ENCODE measurements at places on chromosomes 13 and 19.

DNA sequence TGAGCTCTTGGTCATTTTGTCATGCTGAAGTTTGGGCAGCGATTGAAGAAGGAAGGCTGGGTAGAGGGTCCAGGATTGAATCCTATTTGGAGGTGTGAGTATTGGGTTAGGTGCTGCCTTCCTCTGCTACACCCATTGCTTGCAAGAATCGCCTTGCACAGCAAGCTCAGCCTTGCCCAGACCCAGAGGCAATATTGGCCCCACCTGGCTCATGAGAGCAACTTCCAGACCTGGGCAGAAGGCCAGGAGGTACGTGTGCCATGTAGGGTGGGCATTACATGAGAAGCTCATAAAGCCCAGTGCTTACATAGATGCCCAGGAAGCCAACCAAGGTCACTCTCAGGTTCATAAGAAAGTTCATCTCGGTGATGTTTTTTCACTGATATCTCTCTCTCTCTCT lies 718.0 kb downstream of the EFNB2 start:
- no peak for DNase-seq

GRCh38 chr13:105878119-105878700 lies 657.3 kb downstream of the EFNB2 start:
- DNase-seq, result no peak

GRCh38 chr13:69704311-69704710 lies 403.3 kb upstream of the ATXN8OS start:
- no peak for DNase-seq

GRCh38 chr13:42113478-42113877 lies 65.0 kb downstream of the DGKH start:
- peak; percentile 23 for DNase-seq

- no peak for DNase-seq
Observed at GRCh38 chr19:39375929-39376328, 15.0 kb downstream of the PAF1 start.

DNA sequence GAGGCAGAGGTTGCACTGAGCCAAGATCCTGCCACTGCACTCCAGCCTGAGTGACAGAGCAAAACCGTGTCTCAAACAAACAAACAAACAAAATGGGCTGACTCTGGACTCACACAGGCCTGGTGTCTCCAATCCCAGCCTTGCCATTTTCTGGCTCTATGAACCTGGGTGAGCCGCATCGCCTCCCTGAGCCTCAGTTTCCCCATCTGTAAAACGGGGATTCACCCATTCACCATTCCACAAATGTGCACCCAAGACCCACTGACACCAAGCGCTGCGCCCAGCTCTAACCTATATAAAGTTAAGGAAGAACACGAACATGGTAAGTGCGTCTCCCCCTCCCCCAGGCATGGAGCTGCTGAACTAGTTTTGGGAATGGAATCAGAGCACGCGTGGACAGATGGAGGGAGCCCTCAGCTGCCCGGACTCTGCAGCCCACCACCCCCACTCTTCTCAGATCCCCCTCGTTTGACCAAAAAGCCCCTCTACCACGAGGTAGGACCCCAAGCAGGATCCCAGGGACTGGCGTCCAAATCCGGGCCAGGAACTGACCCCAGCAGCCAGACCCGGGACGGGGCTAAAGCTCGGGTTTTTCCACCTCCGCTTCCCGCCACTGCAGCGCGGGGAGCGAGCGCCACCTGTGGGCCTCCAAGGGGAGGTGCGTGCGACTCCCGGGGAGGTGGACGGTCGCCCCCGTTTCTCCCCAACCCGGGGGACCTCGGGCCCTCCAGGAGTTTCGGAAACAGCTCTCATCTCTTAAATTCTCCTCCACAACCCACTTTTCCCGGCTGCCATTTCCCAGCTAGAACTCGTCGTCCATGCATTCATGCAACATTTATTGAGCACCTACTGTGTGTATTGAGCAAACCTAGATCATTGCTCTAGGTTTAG lies 33.0 kb upstream of the ADGRE5 start:
- DNase-seq, result peak; percentile 75

DNA sequence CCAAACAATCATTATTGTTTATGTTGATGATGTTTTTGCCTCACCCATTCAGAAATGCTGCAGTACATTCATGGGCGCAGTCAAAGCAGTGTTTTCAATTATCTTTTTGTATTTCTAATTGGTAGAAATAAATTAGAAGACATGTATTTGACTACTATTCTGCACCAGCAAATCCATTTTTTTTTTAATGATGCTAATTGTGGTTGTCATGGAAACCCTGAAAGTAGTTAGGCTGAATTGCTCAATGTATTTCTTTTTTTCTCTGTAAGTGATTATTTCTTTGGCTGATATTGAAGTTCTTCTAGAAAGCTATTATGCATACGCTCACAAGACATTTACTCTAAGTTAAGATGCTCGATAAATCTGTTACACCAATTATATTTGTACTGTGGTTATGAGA lies 101.2 kb downstream of the RFC3 start:
- DNase-seq, result no peak

- DNase-seq, result no peak
Observed at GRCh38 chr13:26601669-26602068, 44.2 kb downstream of the WASF3 start.

GRCh38 chr13:78659732-78660494 lies 958 bp upstream of the OBI1 start:
- peak; percentile 63 for DNase-seq

- no peak for DNase-seq
Observed at GRCh38 chr13:22967669-22968068, 213.1 kb upstream of the SGCG start.

DNA sequence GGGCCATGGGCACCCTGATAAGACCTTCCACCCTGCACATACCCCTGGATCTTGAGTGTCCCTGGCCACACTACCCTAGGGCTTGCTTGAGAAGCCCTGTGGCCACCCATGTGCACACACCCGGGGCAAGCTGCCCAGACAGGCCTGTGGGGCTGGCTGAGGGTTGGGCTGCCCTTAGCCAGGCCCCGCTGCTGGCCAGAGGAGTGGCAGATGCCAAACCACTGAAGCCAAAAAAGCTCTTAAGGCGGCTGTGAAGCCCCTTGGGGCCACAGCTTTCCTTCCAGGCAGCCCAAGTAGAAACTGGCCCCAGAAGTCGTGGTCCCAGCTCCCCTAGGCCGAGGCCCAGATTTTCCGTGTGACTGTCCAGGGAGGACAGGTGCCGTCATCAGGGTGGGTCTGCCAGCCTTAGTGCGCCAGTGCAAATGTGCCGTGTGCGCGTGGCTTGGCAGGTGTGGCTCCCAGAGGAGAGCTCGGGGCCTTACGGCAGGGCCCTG lies 14.8 kb downstream of the CEBPG start:
- no peak for DNase-seq

GRCh38 chr19:54418030-54418929 lies 3.0 kb downstream of the TTYH1 start:
- DNase-seq, result no peak

GRCh38 chr13:95050800-95051615 lies 250.2 kb downstream of the ABCC4 start:
- DNase-seq, result no peak

GRCh38 chr19:29029268-29029958 lies 183.5 kb downstream of the UQCRFS1 start:
- DNase-seq, result no peak

DNA sequence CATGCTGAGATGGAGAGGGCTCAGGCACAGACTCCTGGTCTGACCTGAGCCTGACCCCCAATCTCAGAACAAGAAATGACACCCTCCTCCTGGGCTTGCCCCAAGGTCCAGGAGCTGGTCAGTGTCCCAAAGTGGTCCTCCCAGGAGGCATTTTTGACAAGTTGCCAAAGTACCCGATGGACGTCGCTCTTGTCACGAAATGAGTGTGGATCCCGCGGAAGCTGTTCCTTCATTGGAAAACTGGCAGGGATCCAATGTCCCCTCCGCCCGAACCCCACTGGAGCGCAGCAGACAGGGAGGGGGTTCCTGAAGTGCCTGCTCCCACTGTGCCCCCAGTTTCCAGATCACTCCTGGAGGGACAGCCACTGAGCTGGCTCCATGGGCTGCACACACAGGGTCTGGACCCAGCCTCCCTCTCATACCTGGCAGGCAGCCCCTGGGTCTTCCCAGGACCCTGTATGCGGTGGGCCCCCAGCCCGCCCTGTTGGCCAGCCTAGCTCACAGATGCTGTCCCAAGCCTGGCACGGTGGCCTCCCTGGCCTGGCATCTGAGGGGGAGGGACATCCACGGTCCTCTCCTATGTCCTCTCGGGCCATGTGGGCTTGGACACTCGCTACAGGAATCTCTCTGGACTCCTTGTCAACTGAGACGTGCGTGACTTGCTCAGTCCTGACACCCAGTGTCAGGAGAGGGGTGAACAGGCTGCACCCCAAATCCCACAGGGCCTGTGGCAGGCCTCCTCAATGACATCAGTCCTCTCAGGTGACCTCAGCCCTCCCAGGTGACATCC lies 12.8 kb upstream of the ZNF14 start:
- DNase-seq, result no peak

DNA sequence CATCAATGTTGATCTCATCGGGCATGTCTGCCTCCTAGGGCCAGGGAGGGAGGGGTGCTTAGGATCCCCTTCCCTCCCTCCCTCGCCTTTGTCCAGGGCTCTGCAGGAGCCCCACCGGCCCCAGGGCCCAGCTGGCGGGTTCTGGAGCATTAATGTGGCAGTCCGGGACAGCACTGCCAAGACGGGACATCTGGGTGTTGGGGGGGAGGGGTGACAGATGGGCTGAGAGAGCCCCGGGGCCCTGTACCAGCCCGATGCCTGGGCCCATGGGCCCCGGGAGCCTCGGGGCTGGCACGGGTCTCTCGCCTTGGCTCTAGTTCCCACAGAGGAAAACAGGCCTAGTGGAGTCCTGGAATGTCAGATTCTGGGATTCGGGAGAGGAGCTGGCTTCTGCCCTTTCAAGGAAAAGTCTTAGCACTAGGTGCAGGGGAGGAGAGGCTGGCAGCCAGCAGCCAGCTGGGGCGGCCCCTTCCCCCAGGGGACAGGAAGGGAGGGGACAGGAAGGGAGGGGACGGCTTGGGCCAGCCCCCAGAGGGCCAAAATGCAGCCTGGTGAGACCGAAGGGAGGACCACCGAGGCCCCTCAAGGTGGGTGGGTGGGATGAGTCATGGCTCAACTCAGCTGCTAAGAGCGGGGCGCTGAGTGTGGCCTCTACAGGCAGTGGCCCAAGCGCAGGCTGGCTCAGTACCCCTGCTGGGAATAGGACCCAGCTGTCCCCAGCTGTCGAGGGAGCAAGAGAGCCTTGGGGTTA lies 3.1 kb downstream of the PPP1R14A start:
- peak; percentile 28 for DNase-seq

- DNase-seq, result no peak
Observed at GRCh38 chr19:6987850-6988249, 33.4 kb downstream of the MBD3L2B start.

DNA sequence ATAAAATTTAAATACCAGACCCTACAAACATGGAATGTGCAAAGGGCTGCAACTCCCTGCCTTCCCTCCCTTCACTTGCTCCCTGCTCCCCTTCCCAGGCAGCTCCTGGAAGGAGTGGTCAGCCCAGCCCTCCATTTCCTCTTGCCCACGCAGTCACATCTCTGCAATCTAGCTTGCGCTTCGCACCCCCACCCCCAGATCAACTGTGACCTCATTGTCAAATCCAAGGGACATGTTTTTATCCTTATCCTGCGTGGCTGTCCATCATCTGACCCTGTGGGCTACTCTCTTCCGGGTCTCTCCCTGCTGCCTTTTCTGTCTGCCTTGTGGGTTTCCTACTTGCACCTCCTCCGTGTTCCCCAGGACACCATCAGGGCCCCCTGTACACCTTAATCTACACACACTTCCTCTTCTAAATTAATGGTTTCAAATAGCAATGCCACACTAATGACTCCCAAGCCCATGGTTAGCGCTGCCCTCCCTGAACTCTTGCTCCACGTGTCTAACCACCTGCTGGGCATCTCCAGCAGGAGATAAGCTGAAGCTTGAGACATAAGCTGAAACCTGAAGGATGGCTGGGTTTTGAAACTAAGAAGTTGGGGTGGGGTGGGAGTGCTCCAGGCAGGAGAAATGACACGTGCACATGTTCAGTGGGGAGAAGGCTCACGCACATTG lies 118.3 kb downstream of the USP12 start:
- DNase-seq, result no peak

DNA sequence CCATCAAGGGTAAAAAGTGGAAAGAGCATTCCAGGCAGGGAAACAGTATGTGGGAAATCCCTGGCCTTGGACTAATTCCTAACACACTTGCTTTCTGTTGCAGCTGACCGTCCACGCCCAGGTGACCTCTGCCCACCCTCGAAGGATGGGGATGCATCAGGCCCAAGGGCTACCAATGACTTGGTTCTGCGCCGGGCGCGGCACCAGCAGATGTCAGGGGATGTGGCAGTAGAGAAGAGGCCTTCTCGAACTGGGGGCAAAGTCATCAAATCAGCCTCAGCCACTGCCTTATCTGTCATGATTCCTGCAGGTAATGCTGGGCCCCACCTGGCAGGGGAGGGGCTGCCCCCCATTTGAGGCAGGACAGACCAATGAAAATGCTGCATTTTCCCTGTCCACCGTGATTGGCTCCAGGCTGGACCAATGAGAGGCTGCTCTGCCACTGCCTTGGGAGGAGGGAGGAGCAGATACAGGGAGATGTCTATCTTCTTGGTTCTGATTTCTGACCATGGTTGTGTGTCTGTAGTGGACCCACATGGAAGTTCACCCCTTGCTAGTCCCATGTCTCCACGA lies 12.6 kb downstream of the DNASE2 start:
- no peak for DNase-seq

- DNase-seq, result no peak
Observed at GRCh38 chr19:6540918-6541689, 10.3 kb downstream of the TNFSF9 start.

DNA sequence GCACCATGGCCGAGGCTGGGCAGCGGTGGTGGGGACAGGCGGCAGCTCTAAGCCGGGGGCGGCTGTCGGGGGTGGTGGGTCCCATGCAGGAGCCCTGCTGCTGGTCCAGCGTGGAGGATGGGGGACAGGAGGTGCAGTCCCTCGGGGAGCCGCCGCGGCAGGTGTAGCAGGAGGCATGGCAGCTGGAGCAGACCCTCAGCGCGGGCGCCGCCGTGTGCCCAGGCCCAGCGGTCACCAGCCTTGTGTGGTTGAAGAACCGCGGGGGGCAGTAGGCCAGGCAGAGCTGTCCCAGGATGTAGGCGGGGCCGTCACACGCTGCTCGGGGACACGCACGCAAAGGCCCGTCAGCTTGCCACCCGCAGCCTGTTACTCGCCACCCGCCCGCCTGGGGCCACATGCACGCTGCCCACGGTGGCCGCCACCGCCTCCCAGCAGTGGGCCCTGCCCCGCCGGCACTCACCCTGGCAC lies 2.9 kb upstream of the C19orf25 start:
- no peak for DNase-seq

GRCh38 chr13:37175996-37176395 lies 70.5 kb upstream of the CSNK1A1L start:
- no peak for DNase-seq

Measured in BE2C (cell line).